ENCODE measurements at places on chromosomes 2 and 18.
A peak's percentile ranks its signal among the peaks of the same experiment; 100 is the strongest.

GRCh38 chr2:10964052-10964790 lies 52.5 kb downstream of the KCNF1 start:
- DNase-seq, result no peak

DNA sequence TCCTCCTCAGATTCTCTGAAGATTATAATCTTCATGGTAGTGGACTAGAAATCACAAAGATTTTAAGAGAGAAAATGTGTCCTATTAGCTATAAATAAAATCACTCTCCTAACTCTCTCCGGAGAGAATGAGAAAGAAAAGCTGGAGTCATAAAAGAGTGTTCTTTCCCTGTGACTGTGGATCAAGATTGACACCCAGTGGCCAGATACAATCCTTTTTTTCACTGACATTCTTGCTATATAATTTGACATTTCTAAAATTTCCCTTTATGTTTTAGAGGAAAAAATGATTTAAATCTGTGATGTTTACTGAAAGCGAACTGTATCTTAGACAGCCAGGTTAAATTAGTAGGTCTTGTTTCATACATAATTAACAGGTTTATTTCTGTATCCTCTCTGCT lies 35.4 kb upstream of the LRP2 start:
- no peak for DNase-seq

- DNase-seq, result no peak
These were observed 241.7 kb downstream of the EPHA4 start for GRCh38 chr2:221330436-221330835.

- peak; percentile 41 for DNase-seq
These were observed at the start of gene MAPK4 for GRCh38 chr18:50559752-50560680. TSS of gene MAPK4 (plus strand) at chr18:50560087. CDS start at chr18:50663959, 103,872 bp downstream.

- no peak for DNase-seq
These were observed 14.0 kb upstream of the MTA3 start for GRCh38 chr2:42554392-42554791.
